ENCODE measurements at places on chromosomes 2 and 18.

DNA sequence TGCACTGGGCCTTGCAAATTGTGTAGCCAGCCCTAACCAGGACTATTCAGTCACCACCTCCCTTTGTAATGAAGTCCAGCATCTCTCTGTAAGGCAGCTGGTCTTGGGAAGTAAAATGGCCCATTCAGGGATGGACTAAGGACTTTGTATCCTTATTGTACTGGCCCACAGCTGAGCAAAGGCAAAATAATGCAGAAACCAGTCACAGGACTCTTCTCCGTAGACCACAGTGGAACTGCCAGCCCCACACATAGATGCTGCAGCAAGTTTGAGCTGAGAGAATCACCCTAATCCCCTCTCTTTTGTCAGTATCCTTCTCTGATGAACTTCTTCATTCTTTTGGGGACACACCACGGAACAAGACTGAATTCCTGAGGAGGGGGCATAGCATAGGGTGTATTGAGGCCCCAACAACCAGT is 73.6 kb upstream of the RTN4 start:
- no peak for DNase-seq

DNA sequence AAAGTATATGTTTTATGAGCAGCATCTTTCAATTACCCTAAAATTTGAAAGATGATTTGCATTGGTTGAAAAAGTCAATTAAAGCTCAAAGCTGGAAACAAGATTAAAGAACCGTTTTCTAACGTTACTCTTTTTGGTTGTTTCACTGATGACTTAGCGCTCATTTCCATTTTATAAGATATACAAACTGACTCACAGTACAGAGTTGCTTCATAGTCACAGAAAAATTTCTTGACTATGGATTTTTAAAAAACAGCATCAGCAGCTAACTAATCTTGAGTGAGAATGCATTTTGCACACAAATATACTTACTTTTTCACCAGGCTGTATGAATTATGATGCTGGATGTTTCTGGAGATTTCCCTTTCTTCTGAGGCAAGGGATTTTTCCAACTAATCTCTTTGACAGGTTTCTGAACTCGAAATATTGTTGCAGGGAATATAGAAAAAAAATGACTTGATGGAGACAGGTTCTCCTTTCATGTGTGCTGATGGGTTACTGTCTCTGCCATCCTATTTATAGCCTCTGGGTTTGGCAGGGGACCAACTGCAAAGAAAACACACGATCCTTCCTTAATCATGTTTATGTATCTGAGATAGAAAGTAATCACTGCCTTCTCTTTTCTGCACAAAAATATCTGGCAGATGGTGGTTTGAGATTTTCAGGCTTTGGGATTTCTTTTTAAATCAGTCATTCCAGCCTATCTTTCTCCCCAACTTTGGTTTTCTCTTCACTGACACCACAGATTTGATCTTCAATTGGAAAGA is 129.4 kb upstream of the DAPL1 start:
- no peak for DNase-seq

GRCh38 chr2:68375582-68375981 is 10.5 kb downstream of the PLEK start:
- DNase-seq = no peak

GRCh38 chr2:99984799-99985515 is 157.4 kb downstream of the AFF3 start:
- no peak for DNase-seq

DNA sequence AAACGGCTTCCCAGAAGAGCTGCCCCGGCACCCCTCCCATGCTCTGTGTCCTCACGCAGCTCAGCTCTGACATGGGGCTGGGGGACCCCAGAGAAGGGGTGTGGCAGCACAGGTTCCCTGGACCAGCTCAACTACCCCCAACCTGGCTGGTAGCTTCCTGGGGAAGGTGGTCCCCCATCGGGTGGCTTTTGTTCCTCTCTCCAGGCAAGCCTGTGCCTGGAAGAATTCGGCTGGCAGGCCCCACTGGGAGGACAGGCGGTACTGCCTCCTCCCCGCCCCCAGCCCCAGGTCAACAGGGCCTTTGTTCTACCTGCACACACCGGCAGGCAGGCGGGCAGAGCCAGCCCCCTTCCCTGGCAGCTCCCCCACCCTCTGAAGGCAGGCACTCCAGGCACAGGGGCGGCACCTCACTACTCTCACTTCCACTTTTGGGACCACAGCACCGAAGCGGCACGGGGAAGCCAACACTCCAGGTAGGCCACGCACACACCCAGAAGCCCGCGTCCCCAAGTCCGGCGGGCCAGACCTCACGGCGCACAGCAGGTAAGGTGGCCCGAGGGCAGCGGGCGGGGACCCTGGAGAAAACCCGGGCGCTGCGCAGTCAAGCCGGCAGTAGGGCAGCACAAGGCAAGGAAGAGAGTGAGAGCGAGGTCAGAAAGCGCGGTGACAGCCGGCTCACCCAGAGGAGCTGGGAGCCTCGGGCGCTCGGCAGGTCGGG is 1.3 kb downstream of the HS6ST1 start:
- DNase-seq = no peak

DNA sequence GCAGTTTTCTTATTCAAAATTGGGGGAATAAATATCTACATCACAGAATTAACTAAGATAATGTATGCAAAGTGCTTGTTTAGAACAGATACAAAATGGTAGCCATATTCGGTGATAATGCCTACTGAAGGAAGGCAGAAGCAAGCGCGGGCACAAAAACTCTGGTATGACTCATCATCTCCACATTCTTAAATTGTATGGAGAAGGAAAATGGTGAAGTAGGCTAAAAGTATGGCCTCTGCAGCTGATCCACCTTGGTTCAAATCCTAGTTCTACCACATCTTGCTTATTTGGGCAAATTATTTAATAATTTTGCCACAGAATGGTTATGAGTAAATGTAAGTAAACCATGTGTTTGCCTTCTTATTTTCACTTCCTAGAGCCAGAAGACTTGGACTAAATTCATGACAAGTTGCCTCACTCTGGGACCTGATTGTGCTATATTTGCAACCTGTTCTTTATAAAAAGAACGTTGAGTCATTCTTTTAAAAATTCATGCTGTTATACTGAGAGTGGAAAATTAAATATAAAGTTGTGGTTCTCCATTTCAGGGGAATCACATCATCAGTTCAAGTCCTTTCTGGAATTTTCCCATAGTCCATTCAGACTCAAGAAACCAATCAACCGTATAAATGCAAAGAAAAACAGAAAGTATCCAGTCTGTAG is 9.0 kb upstream of the CDK15 start:
- peak; percentile 30 for DNase-seq

DNA sequence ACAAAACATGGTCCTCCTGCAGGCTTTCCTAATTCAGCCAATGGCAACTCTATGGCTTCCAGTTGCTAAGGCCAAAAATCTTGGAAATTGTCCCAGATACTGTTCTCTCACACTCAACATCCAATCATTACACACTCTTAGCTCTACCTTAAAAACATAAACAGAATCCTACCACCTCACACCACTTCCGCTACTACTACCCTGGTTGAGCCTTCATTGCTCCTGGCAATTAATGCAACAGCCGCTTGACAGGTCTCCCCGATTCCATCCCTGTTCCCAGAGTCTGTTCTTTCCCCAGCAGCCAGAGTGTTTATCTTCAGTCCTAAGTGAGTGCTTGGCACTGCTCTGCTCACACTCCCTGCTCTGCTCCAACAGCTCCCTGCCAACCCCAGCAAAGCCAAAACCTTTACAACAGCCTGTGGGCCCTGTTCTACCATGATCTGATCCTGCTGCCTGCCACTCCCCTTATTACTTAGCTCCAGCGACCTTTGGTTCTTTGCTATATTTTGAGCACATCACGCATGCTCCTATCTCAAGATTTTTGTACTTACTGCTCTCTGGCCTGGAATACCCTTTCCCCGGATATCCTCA is 67.5 kb upstream of the AMMECR1L start:
- DNase-seq = no peak

GRCh38 chr2:154452906-154453493 is 245.5 kb upstream of the KCNJ3 start:
- no peak for DNase-seq

GRCh38 chr2:82641598-82642180 is 1817.4 kb downstream of the SUCLG1 start:
- no peak for DNase-seq

- DNase-seq = no peak
These were observed 79.9 kb downstream of the PLCL1 start for GRCh38 chr2:197884252-197884651.

- DNase-seq = no peak
These were observed 379.4 kb downstream of the CDH2 start for GRCh38 chr18:27797484-27797883.

- DNase-seq = no peak
These were observed 34.9 kb upstream of the CTDP1 start for GRCh38 chr18:79644666-79645057.
